ENCODE measurements at places on chromosomes 2 and 18. TPM values are rescaled to one million over a fixed set of nuclear protein-coding genes. Genes with fewer than 3 reads are reported as not detected.

Gene AMMECR1L
- 12.6 TPM for polyA plus RNA-seq

Gene TRABD2A
- 3.0 TPM for polyA plus RNA-seq

Gene TMEM163
- polyA plus RNA-seq = not detected

Gene ZSWIM2
- 0.05 TPM for polyA plus RNA-seq

Gene GALNT3
- polyA plus RNA-seq = 0.05 TPM

Gene FAM228A
- polyA plus RNA-seq = 0.13 TPM

Gene SLC4A5
- 1.1 TPM for polyA plus RNA-seq

- H3K4me1 ChIP-seq = peaks cover 6% of the 10 kb centered on the region
- H3K4me3 ChIP-seq = peak overlapping the region; percentile 61
- H3K36me3 ChIP-seq = peaks cover 19% of the 10 kb centered on the region
- no peak for DNase-seq
Observed at GRCh38 chr2:190879474-190880377, 895 bp upstream of the GLS start.

- H3K27me3 ChIP-seq = no peaks in the 10 kb centered on the region
- no peak overlapping the region for H3K27ac ChIP-seq
- DNase-seq = no peak
Observed at GRCh38 chr2:120700659-120701058, 35.0 kb upstream of the GLI2 start.

- no peak overlapping the region for H3K27ac ChIP-seq
- peak; percentile 21 for DNase-seq
- H3K36me3 ChIP-seq = no peaks in the 10 kb centered on the region
- H3K4me3 ChIP-seq = no peak overlapping the region
- no peaks in the 10 kb centered on the region for H3K4me1 ChIP-seq
Observed at GRCh38 chr18:68447286-68447685, 267.6 kb downstream of the TMX3 start.

DNA sequence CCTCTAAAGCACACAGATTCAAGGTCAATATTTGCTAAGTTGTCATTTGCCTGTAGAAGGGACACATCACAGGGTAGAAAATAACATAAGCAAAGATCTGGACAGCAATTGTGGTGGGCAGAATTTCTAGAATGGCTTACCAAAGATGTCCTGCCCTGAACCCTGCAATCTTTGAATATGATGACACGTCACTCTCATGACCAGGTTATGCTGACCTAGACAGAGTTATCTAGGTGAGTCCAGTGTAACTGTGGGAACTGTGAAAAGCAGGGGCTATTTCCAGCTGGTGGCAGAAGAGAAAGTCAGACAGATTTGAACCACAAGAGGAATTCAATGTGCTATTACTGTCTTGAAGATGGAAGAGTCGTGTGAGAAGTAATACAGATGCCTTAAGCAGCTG, 112.3 kb upstream of the CNGA3 start:
- no peak overlapping the region for H3K27ac ChIP-seq
- no peak overlapping the region for H3K4me3 ChIP-seq
- H3K4me1 ChIP-seq = no peaks in the 10 kb centered on the region

DNA sequence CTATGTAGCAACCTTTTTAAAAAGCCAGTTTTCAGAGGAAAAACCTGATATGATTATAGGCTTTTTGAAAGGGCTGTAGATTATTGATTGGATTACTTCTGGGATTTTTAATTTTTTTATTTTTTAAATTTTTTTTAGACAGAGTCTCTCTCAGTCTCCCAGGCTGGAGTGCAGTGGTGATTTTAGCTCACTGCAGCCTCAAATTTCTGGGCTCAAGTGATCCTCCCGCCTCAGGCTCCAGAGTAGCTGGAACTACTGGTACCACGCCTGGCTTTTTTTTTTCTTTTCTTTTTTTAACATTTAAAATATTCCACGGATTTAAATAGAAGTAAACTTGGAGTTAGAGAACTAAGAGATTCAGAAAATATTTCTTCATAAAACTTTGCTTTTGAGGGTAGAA, 1.2 kb downstream of the MRPL19 start:
- no peaks in the 10 kb centered on the region for H3K27me3 ChIP-seq
- peak overlapping the region; percentile 78 for H3K27ac ChIP-seq
- H3K36me3 ChIP-seq = peaks cover 39% of the 10 kb centered on the region
- H3K4me3 ChIP-seq = peak overlapping the region; percentile 85
- no peaks in the 10 kb centered on the region for H3K4me1 ChIP-seq

GRCh38 chr18:50072146-50072545, 122.8 kb downstream of the MYO5B start:
- H3K36me3 ChIP-seq = no peaks in the 10 kb centered on the region
- DNase-seq = no peak

- no peak overlapping the region for H3K4me3 ChIP-seq
- no peak for DNase-seq
- no peaks in the 10 kb centered on the region for H3K27me3 ChIP-seq
- H3K36me3 ChIP-seq = peaks cover 3% of the 10 kb centered on the region
- H3K27ac ChIP-seq = no peak overlapping the region
Observed at GRCh38 chr2:25821225-25822056, 56.8 kb downstream of the ASXL2 start.

DNA sequence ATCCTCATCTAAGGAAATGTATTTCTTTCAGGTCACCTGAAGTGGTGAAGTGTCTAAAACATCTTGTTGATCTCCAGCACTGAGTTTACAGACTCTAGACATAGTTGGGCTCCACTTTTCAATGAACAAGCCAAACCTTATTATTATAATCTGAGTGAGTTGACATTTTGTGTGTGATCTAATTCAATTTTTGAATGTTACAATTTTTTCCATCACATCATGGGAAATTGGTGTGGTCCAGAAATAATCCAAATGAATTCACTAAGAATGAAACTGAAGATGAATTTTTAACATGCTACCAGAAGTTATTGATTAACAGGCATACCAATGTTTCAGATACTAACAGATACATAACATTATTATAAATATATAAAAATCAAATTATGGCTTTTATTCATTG, 75.6 kb upstream of the EFEMP1 start:
- no peaks in the 10 kb centered on the region for H3K4me1 ChIP-seq
- H3K27me3 ChIP-seq = no peaks in the 10 kb centered on the region
- DNase-seq = no peak
- H3K4me3 ChIP-seq = no peak overlapping the region
- no peak overlapping the region for H3K27ac ChIP-seq
- H3K36me3 ChIP-seq = no peaks in the 10 kb centered on the region

- no peak overlapping the region for H3K27ac ChIP-seq
- no peak for DNase-seq
- no peaks in the 10 kb centered on the region for H3K36me3 ChIP-seq
- H3K4me1 ChIP-seq = no peaks in the 10 kb centered on the region
- H3K27me3 ChIP-seq = no peaks in the 10 kb centered on the region
Observed at GRCh38 chr2:16899958-16900357, 234.3 kb upstream of the CYRIA start.

DNA sequence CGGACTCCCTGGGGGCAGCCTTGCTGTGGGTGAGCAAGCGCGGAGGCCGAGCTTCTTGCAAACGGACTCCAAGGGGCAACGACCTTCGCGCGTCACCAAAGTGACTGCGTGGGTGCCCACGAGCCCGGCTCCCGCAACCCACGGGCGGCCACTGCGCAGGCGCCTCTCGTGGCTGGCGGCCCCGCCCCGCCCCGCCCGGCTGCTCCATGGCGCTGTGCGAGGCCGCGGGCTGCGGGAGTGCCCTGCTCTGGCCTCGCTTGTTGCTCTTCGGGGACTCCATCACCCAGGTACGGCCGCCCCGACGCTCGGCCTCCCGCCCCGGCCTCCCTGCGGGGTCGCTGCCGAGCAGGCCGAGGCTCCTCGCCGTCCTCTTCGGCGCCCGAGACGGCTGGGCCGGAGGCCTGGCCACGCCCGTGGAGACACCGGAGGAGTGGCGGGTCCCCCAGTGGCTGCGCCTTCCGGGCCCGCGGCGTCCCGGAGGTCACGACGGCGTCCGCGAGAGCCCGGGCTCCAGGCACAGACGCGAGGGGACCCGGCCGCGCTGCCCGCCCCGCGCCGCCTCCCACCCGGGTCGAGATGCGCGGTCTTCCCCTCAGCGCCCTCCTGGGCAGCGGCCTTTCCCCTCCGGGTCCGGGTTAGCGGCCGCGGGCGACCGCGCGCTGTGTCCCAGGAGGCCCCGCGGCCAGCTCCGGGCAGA, at the start of gene IAH1:
TSS of gene IAH1 (plus strand) at position 191 of the 697 bp plus-strand sequence. CDS start at position 207, 16 bp downstream.
- peak within 1 kb of the TSS; percentile 91 for H3K27ac ChIP-seq
- H3K4me3 ChIP-seq = peak within 1 kb of the TSS; percentile 82
- DNase-seq = peak; percentile 98
- 0 out of 2 replicates have a peak, but pooled peaks cover 9% of the 10 kb centered on the region for H3K4me1 ChIP-seq

GRCh38 chr2:231521-232185, 32.2 kb downstream of the SH3YL1 start:
- no peaks in the 10 kb centered on the region for H3K27me3 ChIP-seq
- H3K4me3 ChIP-seq = no peak overlapping the region
- H3K36me3 ChIP-seq = peaks cover 27% of the 10 kb centered on the region
- H3K27ac ChIP-seq = no peak overlapping the region

GRCh38 chr2:186913870-186914269, 64.9 kb upstream of the ZSWIM2 start:
- DNase-seq = no peak
- H3K27me3 ChIP-seq = no peaks in the 10 kb centered on the region
- no peak overlapping the region for H3K4me3 ChIP-seq
- H3K36me3 ChIP-seq = no peaks in the 10 kb centered on the region
- H3K27ac ChIP-seq = no peak overlapping the region
- H3K4me1 ChIP-seq = no peaks in the 10 kb centered on the region

DNA sequence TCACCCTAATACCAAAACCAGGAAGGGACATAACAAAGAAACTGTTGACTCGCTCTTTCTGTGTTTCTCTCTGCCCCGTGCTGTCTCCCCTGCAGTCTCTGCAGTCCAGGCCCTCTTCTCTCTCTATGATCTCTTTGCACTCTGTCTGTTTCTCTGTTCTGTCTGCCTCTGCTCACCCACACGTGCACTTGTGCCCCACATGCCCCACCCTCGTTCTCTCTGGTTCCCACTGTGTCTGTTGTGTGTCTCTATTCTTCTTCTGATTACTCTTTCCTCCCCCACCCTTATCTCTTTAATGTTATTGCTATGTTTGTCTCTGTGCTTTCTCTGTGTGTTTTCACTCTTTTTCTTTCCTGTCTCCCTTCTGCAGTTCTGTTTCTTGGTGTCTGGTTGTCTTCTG, 54.0 kb downstream of the NAT8 start:
- peaks cover 3% of the 10 kb centered on the region for H3K4me1 ChIP-seq
- H3K27ac ChIP-seq = no peak overlapping the region
- H3K27me3 ChIP-seq = no peaks in the 10 kb centered on the region
- peak; percentile 49 for DNase-seq
- H3K36me3 ChIP-seq = no peaks in the 10 kb centered on the region

DNA sequence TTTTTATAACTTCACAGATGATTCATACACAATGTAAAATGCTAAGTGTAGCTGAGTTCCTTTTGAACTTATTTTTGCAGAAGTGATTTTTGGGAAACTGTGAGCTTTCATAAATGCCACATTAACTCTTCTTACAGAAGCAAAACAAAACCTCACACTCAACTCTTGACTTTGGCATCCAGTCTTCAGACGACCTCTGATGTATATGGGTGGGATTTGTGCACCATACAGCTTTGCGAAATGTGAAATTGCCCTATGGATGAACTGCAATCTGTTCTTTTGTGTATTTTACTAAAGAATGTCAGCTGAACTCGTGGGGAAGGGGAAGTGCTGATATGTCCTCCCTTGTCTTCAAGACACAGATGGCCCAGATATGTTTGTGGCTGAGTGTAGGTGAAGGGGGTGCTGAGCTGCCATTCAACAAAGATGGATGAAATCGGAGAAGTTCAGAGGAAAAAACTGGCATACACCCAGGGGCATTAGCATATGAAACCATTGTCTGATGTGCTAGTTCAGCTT, 218.3 kb downstream of the PTGR3 start:
- DNase-seq = no peak
- no peak overlapping the region for H3K4me3 ChIP-seq
- no peaks in the 10 kb centered on the region for H3K36me3 ChIP-seq
- H3K27ac ChIP-seq = no peak overlapping the region
- H3K4me1 ChIP-seq = peaks cover 5% of the 10 kb centered on the region

DNA sequence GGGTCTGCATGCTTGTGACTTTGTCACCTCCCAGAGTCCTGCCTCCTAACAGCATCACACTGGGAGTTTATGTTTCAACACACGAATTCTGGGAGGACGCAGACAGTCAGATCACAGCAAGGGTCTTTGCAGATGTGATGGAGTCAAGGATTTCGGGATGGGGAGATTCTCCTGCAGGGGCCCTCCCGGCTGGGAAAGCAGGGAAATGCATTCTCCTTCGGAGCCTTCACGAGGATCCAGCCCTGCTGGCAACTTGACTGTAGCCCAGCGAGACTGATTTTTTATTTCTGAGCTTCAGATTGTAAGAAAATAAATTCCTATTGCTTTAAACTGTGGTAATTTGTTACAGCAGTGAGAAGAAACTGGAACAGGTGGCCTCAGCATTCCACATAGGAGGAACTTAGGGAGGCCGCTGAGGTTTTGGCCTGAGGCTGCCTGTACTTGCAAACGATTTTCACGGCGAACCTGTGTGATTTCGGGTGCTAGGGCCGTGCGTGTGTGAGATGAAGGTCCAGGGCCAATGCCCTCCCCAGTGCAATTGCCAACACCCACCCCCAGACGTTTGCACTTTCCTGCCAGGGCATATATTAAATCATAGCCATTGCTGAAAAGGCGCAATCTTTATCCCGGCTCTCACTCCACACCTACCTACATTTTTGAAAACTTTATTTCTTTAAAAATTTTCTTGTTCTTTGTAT, 79.8 kb downstream of the ASB1 start:
- no peaks in the 10 kb centered on the region for H3K27me3 ChIP-seq
- no peaks in the 10 kb centered on the region for H3K4me1 ChIP-seq
- DNase-seq = no peak
- H3K4me3 ChIP-seq = no peak overlapping the region
- no peak overlapping the region for H3K27ac ChIP-seq

- no peaks in the 10 kb centered on the region for H3K4me1 ChIP-seq
- H3K27ac ChIP-seq = no peak overlapping the region
- DNase-seq = no peak
- H3K4me3 ChIP-seq = no peak overlapping the region
- H3K36me3 ChIP-seq = no peaks in the 10 kb centered on the region
Observed at GRCh38 chr2:232369126-232369951, 9.2 kb upstream of the ALPP start.

- no peak overlapping the region for H3K4me3 ChIP-seq
- H3K27me3 ChIP-seq = no peaks in the 10 kb centered on the region
- no peak for DNase-seq
Observed at GRCh38 chr2:66925128-66925527, 472.0 kb upstream of the ETAA1 start.

- no peak overlapping the region for H3K4me3 ChIP-seq
- H3K4me1 ChIP-seq = no peaks in the 10 kb centered on the region
- H3K27me3 ChIP-seq = no peaks in the 10 kb centered on the region
- no peak overlapping the region for H3K27ac ChIP-seq
Observed at GRCh38 chr2:215903203-215903602, 110.1 kb downstream of the MREG start.
